ENCODE measurements at places on chromosomes 5 and 9.

DNA sequence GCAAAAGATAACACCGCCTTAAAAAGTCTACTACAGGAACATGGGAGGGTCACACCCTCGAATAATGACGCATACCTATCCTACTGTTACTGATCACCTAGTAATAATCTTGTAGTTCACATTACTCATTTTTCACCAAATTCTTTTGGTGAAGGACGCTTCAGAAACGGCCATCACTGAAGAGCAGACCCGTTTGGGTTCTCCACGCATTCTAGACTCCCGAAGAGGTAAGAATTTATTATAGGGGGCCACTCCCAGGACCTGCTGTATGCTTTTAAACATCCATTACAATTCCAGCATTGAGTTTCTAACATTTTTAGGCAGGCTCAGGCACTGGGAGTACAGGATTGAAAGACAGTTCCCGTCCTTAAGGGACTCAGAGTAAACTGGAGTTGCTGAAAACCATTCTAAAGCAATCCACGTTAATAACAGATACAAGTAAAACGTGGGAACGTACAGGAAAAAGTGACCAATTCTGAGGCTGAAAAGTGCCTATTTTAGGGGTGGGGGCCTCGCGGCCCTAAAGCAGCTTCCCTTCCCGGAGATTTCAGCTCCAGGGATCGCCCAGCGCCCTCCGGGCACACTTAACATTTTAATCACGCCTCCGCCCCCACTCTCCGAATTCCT is at the start of gene FER:
Gene FER, plus strand, starts transcription at position 124 of the 627 bp plus-strand sequence. CDS start 50,286 bp downstream, outside the sequence.
- peak; percentile 80 for DNase-seq

DNA sequence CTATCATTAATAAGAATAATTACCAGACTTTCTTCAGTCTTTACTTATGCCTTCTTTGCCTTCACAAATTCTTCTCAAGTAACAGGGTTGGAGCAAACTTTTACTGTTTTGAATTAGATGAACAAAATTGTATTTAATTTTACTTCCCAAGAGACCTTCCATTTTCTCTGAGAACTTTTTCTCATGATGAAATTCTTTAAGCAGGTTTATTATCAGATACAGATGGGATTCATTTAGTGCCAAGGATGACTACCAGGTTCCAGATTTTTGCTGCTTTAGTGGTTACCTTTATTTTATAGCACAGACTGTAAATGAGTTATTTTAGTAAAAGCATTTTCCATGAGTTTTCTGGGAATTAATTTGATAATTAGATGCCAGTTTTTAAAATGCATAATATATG is 125.1 kb downstream of the GDNF start:
- no peak for DNase-seq

- no peak for DNase-seq
Measured at GRCh38 chr9:131167146-131167692, 41.8 kb downstream of the NUP214 start.

DNA sequence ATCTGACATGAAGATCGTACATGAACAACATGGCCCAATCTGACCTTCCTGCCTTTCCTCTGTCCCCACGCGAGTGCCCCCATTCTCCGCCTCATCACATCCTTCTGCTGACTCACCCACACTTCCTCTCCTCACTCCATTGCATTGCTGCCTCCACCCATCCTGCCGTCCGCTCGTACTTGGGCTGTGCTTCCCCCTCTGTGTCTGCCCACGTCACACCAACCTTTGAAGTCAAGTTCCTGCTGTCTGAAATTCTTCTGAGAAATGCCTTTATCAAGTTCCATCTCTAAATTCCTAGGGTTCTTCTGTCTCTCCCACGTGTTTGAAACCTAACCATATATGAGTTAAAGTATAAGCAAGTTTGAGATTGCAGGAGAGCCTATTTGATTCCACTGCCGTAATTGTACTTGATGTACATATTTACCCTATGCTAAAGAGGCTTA is 18.0 kb upstream of the STARD4 start:
- no peak for DNase-seq

- DNase-seq = peak; percentile 59
Measured at GRCh38 chr9:21110708-21111576, 30.7 kb downstream of the IFNW1 start.

- DNase-seq = peak; percentile 6
Measured at GRCh38 chr5:94928891-94929290, 310.4 kb downstream of the SLF1 start.

- no peak for DNase-seq
Measured at GRCh38 chr9:86838519-86839497, 108.5 kb downstream of the GAS1 start.
